Lung (tissue), 17 donors: ENCODE measurements at places on chromosomes 12 and 14.

GRCh38 chr14:106694638-106695393, 1168.4 kb downstream of the TMEM121 start:
- no peaks in the 10 kb centered on the region for H3K27me3 ChIP-seq
- H3K4me1 ChIP-seq: no peaks in the 10 kb centered on the region
- no peaks in the 10 kb centered on the region for H3K36me3 ChIP-seq
- H3K4me3 ChIP-seq: no peak overlapping the region
- DNase-seq: no peak

- H3K4me3 ChIP-seq: no peak overlapping the region
- H3K4me1 ChIP-seq: peaks cover 5% of the 10 kb centered on the region
- H3K36me3 ChIP-seq: no peaks in the 10 kb centered on the region
- H3K27me3 ChIP-seq: no peaks in the 10 kb centered on the region
Measured at GRCh38 chr14:53515276-53515675, 362.2 kb upstream of the DDHD1 start.

GRCh38 chr14:61838661-61839245, 76.5 kb downstream of the SNAPC1 start:
- no peaks in the 10 kb centered on the region for H3K4me1 ChIP-seq
- H3K27ac ChIP-seq: no peak overlapping the region
- H3K4me3 ChIP-seq: no peak overlapping the region
- no peaks in the 10 kb centered on the region for H3K36me3 ChIP-seq
- H3K27me3 ChIP-seq: no peaks in the 10 kb centered on the region

GRCh38 chr14:95218472-95219193, 61.3 kb upstream of the DICER1 start:
- no peaks in the 10 kb centered on the region for H3K27me3 ChIP-seq
- H3K27ac ChIP-seq: no peak overlapping the region
- H3K4me1 ChIP-seq: peaks cover 37% of the 10 kb centered on the region
- no peak for DNase-seq
- no peaks in the 10 kb centered on the region for H3K36me3 ChIP-seq
- no peak overlapping the region for H3K4me3 ChIP-seq

DNA sequence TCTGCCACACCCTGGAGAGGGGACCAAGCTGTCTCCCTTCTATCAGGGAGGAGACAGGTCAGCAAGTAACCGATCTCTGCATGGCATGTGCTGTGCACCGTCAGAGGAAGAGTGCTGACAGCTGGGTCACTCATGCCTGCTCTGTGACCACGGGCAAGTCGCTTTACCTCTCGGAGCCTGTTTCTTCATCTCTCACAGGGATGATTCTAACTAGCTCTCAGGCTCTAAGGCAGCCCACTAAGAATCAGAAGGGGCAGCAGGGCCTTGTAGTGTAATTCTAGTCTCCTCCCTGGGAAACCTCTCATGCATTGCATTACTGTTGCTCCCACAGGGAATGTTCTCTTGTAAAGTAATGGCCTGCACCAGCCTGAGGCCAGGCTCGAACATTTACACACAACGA, 11.9 kb downstream of the CD9 start:
- no peaks in the 10 kb centered on the region for H3K4me1 ChIP-seq
- no peak overlapping the region for H3K4me3 ChIP-seq
- H3K36me3 ChIP-seq: no peaks in the 10 kb centered on the region
- H3K27ac ChIP-seq: no peak overlapping the region
